T-helper 2 cell (primary cell): ENCODE measurements at places on chromosomes 6 and 20.
A peak's percentile ranks its signal among the peaks of the same experiment; 100 is the strongest.

GRCh38 chr6:48505621-48506020 lies 394.6 kb upstream of the PTCHD4 start:
- no peak for DNase-seq

DNA sequence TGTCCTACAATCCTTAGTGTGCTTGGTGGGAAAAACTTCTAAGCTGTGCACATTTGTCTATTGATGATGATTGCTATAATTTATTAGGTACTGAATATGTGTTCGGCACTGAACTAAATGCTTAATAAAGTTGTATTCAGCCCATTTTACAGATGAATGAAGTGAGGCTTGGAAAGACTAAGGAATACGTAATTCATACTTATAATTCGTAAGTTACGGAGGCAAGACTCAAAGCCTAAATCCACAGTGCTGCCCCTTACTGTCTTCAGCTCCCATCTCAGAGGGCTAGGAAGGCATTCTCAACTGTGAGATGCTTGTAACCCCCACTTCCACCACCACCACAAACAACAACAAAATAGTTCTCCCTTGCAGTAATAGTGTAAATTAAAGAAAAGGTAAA lies 171.3 kb downstream of the HS3ST5 start:
- no peak for DNase-seq

- no peak for DNase-seq
Measured at GRCh38 chr6:470051-470900, 78.7 kb downstream of the IRF4 start.

DNA sequence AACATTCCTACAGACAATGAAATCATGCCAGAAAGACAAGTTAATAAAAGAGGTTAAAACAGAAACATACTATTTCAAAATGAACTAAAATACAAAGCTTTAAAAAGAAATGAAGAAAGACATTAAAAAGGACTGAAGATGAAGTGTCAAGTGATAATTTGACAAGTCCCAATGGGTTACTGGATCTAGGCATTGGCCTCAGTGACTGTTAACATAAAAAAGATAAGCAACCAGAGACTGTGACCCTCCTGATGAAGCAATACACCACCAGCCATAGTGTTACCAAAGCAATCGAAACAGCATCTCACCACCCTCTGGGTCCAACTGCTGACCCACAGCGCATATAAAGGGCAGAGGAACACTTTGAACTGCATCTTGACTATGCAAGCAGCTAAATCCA lies 130.3 kb downstream of the FIG4 start:
- no peak for DNase-seq

GRCh38 chr6:163397326-163397725 lies 17.2 kb upstream of the QKI start:
- DNase-seq: no peak

GRCh38 chr6:14664112-14664601 lies 546.6 kb downstream of the CD83 start:
- peak; percentile 82 for DNase-seq

- no peak for DNase-seq
Measured at GRCh38 chr20:57907131-57908000, 197.6 kb upstream of the PMEPA1 start.

GRCh38 chr6:5462856-5463255 lies 201.5 kb downstream of the FARS2 start:
- no peak for DNase-seq

DNA sequence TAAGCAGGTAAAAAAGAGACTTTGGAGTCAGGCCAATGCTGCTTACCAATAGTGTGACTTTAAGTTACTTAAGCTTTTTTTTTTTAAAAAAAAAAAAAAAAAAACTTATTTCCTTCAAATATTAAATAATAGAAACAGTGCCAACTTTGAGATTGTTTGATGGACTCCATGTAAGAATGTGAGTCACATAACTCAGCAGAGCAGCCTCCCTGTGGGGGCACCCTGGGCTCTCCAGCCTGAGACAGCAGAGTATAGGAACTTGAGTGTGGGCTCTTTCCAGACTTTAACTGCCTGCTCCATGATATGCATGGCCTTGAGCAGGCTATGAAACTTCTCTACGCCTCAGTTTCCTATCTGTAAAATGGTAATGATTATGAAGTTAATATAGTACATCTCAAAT lies 113.3 kb upstream of the SAMD5 start:
- no peak for DNase-seq

GRCh38 chr20:14612391-14612790 lies 275.0 kb upstream of the FLRT3 start:
- DNase-seq: no peak

DNA sequence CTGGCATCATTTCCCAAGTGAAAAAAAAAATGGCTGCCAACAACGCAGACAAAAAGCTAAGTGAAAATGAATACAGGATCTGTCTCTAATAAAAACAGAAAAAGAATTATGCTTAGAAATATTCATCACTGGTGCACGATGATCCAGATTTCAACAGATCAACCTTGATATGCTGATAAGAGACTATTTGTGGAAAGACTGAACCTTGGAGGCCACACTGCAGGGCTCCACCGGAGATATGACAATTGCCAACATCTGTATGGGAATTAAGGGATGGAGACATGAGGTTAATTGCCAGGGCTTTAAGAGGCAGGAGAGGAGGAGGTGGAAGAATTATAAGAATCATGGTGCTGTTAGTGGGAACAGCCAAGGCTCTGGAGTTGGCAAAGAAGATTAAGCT lies 48.3 kb downstream of the PFDN4 start:
- no peak for DNase-seq

- DNase-seq: no peak
Measured at GRCh38 chr6:168264593-168265335, 54.8 kb downstream of the DACT2 start.

DNA sequence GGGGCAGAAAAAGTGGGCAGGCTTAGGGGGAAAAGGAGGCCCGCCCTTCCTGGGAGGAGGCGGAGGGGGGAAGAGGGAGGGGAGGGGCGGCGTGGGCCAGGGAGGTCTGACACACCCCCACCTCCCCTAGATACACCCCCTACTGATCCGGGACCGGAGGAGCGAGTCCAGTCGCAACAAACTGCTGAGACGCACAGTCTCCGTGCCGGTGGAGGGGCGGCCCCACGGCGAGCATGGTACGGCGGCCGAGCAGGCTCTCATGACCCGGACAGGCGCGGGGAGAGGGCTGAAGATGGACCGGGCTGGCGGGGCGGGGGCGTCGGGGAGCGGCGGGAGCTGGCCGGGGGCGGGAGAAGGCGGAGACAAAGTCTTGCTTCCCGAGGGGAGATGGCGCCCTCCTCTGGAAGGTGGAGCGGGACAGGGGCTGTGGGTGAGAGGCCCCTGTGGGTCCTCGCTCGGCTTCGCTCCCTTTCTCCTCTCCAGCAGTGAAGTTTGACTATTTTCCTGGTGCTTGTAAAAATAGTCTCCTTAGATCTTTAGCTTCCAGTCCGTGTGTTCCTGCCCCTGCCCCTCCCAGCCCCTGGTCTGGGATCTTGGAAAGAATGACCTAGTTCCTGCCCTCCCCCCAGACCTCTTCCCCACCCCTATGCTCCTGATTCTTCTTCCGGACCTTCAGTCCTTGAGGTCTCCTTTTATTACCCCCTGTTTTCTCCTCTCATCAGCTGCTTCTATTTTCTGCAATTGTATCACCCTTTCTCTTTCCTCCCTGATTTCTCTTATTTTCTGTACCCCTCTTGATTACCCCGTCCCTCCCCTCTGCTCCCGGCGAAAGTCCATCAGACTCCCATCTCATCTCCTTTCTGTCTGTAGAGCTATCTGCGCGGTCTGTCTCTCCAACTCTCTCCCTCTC lies 6.1 kb downstream of the SYNGAP1 start:
- DNase-seq: peak; percentile 81

DNA sequence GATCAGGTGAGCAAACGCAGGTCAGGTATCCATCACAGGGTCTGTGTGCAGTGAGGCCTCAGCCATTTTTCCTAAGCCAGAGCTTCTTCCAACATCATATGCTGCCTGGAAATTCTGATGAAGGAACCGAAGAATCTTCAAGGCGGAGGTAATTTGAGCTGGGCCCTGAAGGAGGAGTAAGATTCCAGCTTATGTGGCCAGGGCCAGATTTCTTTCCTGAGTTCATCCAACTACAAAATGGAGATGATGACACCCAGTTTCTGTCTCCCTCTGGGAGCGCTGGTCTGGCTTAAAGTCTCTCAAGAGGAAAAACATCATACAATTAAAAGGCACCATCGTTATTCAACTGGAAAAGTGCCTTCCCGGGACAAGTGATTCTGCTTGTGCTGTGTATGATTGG lies 6.9 kb upstream of the MANBAL start:
- DNase-seq: no peak

DNA sequence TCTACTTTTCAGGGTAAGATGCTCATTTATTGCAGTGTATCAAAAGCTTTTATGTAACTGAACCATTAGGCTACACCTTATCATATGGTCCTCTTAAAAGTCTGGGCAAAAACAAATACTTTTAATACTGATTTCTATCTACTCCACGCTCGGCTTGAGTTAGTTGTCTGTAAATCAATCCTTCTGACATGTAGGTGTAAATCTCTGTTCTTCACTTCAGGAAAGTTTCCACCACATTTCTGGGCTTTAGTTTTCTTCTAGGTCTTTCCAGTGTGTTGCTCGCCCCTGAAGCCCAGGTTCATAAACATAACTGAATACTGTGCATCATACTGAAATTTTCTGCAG lies 89.2 kb upstream of the RNF217 start:
- DNase-seq: no peak

- DNase-seq: no peak
Measured at GRCh38 chr20:3818155-3819151, 1.9 kb upstream of the AP5S1 start.

- DNase-seq: no peak
Measured at GRCh38 chr20:62021793-62022385, 43.8 kb downstream of the TAF4 start.

DNA sequence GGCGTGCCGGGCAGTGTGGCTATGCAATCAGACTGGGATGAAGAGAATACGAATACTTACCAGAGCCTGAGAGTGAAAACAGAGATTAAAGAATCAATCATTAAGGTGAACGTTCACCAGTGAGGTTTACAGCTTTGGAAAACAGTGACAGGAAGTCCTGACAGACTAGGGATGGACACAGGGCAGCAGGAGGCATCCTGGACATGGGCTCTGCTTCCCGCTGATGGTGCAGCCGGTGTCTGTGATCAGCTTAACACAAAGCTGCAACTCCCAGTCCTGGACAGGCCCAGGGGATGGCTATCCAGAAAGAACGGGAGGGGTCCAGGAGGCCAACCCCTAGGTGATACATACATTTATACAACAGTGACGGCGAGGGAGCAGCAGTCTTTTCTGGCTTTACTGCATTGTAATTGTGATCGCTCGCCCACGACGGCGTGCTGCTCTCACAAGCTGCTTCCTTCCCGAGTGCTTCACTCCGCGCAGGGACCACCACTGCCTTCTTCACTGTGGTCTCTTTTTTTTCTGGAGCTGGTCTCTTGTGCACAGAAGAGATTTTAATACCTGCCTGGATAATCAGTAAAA lies 20.7 kb downstream of the DIDO1 start:
- no peak for DNase-seq

- DNase-seq: no peak
Measured at GRCh38 chr6:125268765-125269164, 33.0 kb downstream of the HDDC2 start.

GRCh38 chr20:33125983-33126382 lies 42.0 kb upstream of the BPIFA2 start:
- no peak for DNase-seq

GRCh38 chr6:168823397-168824212 lies 382.6 kb downstream of the SMOC2 start:
- DNase-seq: no peak

- peak; percentile 50 for DNase-seq
Measured at GRCh38 chr6:116217069-116217468, 36.8 kb downstream of the TSPYL4 start.

DNA sequence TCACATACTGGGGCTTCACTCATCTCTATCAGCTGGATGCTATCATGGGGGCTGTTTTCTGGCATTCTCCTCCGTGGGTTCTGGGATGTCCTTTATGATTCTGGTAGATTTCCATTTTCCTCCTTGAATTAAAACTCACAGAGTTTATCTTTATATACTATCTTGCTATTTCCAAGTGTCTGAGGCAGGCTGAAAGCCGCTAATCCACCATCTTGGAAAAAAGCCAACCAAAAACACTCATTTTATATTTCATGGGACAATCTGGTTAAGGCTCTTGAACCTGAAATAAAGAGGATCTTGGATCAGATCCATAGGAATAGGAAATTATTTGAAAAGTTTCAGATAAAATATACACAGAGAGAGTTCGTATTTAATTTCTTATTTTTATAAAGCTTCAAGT lies 86.0 kb downstream of the AFG1L start:
- DNase-seq: no peak
